ENCODE measurements at places on chromosomes 7 and 10. TPM values are rescaled to one million over a fixed set of nuclear protein-coding genes. Genes with fewer than 3 reads are reported as not detected.
A peak's percentile ranks its signal among the peaks of the same experiment; 100 is the strongest.

Gene CEP41
- total RNA-seq: 15.7 TPM

Gene CFAP46
- 0.09 TPM for total RNA-seq

Gene ETV1
- 12.5 TPM for total RNA-seq

Gene C7orf33
- total RNA-seq: not detected

DNA sequence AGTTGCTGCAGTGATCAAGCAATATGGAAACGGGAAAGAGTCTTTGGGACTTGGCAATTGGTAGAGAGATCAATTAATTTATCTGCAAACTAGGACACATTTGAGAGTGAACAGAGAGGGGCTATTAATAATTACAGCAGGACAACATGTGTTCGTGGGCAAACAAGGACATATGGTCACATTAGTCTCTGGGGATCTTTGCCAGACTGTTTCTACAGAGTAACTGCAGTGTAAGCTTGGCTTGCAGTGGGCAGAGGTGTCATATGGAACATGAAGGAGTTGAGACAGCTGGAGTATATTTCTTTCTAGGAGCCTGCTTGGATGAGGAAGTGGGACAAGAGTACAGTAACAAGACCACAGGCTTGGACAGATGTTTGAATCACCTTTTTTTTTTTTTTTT is 232.1 kb upstream of the LYZL1 start:
- no peak for DNase-seq

DNA sequence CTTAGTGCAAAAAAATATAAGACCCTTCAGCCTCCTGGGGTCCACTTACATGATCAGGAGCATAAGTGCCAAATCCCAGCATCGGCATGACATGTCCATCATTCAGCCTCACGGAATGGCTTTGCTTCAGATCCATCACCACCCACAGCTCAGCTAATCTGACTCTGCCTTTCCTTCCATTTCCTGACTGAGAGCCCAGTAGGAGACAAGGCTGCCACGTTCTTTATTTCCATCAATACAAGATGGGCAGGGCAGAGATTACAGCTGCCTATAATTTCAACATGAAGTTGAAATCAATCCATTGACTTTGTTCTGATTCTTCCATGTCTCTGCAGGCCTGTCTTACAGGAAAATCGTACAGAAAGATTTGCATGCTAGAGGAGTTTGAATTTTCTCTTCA is 76.4 kb upstream of the UCN3 start:
- no peak for DNase-seq

- DNase-seq: no peak
Observed at GRCh38 chr7:134737566-134738345, 41.7 kb upstream of the CALD1 start.

- DNase-seq: peak; percentile 9
Observed at GRCh38 chr10:18658271-18659124, 733 bp upstream of the ARL5B start.

DNA sequence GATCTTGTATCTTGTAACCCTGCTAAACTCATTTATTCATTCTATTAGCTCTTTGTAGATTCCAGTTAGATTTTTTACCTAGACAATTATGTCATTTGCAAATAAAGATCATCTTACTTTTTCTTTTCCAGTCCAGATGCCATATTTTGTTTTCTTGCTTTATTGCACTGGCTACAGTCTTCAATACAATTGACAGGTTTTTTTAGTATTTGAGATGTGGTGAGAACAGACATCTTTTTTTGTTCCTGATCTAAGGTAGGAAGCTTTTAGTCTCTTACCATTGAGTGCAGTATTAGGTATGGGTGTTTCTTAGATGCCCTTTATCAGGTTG is 12.1 kb downstream of the SPRN start:
- no peak for DNase-seq

DNA sequence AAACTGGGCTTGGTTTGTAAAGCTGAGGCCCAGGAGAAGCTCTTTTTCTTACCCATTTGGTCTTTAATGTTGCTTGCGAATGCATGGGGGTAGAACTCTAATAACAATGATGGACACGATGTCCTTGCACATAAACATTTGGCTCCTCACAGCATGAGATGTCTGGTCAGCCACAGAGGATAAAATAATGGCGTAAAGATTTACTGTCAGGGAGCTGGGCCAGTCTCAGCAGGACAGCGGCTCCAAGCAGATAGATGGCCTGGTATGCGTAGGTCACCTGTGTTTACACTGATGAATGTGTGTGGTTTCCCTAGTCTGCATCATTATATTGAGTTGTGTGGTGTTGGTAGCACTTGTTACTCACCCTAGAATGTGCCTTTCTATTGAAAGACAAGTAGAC is 537.4 kb downstream of the CNTNAP2 start:
- no peak for DNase-seq

- no peak for DNase-seq
Observed at GRCh38 chr7:103120362-103120761, 28.5 kb downstream of the NAPEPLD start.

- no peak for DNase-seq
Observed at GRCh38 chr7:122161628-122162027, 17.6 kb upstream of the AASS start.

DNA sequence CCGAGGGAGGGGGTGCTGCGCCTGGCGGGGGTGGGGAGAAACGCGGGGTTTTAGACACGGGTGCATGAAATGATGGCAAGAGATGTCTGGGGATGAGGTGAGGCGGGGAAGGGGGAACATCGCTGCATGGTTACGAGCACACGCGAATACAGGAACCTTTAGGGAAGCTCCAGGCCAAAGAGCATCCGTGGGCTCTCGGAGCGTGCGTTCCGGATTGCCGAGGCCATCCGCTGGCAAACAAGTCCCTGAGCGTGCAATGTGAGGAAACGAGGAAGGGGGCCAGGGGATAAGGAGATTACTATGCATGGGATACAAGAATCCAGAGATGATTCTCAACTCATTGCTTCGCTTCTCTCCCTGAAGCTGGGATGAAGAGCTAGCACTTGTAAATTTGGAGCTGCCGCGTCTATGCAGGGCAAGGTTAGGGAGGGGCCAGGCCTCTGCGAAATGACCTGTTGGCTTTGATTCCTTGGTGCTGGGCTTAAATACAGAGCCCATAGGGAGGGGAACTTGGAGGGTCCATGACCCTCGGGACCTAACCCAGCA is 520 bp upstream of the WNT2 start:
- DNase-seq: no peak

Data from thymus (tissue), 14 donors.